Activated naive CD4-positive, alpha-beta T cell treated with anti-CD3 and anti-CD28 coated beads, Interleukin-2, amount 50 U/mL, for 16 hours (primary cell): ENCODE measurements at places on chromosomes 4 and X.
A peak's percentile ranks its signal among the peaks of the same experiment; 100 is the strongest.

GRCh38 chr4:81424816-81425755 lies 46.6 kb downstream of the RASGEF1B start:
- DNase-seq, result no peak

DNA sequence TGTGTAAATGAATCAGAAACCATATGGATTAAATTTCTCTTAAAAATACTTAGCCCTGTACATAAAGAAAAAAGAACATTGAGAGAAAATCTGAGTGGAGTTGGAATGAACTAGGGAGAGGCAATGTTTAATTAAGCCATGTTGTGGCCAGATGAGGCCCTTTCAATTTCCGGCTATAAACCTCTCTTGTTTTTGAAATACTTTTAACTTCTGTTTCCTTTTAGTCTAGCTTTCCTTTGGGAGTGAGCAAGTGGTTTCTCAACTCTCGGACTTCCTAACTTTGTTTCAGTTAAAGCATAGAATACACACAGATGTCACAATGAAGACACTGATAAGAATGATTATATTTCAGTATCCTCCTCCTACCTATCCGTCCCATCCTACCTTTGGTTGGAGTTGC lies 197.2 kb downstream of the ARHGAP24 start:
- no peak for DNase-seq

DNA sequence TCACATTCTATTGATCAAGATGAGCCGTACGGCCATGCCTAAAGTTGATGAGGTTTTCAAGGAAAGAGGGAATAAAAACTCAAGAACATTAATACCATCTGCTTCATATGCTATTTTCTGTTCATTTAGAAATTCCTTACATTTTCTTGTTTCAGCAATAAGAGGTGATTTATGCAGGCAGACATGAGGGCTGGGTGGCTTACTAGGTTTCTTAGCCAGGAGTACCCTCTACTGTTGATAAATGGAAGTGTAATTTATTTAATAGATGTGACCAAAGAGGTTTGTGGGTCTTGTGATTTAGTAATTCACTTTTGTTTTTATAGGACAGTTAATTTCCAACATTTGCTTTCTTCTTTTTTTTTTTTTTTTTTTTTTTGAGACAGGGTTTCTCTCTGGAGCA lies 6.4 kb upstream of the SMIM9 start:
- DNase-seq, result no peak

GRCh38 chr4:110675426-110675825 lies 52.5 kb upstream of the PITX2 start:
- DNase-seq, result no peak

- no peak for DNase-seq
Observed at GRCh38 chr4:35639929-35640328, 604.4 kb downstream of the ARAP2 start.

- no peak for DNase-seq
Observed at GRCh38 chr4:78058591-78059523, 1.7 kb downstream of the FRAS1 start.

- no peak for DNase-seq
Observed at GRCh38 chr4:105520819-105521790, 31.3 kb upstream of the ARHGEF38 start.

- no peak for DNase-seq
Observed at GRCh38 chr4:27616166-27616565, 755.5 kb downstream of the STIM2 start.

DNA sequence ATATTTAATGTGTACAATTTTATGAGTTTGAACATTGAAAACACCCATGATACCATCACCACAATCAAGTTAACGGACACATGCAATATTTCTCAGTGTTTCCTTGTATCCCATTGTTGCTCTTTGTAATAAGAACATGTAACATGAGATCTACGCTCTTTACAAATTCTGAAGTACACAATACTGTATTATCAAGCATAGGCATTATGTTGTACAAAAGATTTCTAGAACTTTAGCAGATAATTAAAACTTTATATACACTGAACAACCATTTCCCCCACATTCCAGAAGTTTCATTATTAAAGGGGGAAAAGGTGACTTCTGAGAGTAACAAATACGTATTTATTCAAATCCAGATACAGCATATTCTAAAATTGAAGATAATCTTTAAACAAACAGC lies 114.5 kb downstream of the SLC10A7 start:
- no peak for DNase-seq

DNA sequence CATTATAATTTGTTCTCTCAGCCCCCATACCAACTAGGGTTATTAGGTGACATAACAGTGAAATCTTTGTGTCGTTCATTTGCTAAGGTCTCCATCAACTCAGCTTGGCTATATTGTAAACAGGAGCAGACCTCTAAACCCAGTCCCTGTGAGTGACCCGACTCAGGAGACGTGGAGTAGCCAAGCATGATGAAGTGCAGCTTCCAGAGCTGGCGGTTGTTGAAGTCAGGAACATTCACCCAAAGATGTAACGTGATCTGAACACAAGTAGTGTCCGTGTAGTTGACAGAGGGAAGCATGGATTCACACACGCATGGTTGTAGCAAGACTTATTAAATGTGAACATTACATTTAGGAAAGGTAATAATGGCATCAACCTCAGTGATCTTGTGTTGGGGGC lies 102.3 kb downstream of the FAM193A start:
- DNase-seq, result no peak

DNA sequence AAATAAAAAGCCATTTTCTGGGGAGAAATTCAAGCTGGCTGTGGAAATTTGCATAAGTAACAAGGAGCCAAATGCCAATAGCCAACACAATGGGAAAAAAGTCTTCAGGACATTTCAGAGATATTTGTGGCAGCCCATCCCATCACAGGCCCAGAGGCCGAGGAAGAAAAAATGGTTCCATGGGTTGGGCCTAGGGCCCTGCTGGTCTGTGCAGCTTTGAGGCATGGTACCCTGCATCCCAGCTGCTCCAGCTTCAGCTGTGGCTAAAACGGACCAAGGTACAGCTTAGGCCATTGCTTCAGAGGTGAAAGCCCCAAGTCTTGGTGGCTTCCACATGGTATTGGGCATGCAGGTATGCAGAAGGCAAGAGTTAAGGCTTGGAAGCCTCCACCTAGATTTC lies 14.2 kb upstream of the IL9R start:
- DNase-seq, result no peak

DNA sequence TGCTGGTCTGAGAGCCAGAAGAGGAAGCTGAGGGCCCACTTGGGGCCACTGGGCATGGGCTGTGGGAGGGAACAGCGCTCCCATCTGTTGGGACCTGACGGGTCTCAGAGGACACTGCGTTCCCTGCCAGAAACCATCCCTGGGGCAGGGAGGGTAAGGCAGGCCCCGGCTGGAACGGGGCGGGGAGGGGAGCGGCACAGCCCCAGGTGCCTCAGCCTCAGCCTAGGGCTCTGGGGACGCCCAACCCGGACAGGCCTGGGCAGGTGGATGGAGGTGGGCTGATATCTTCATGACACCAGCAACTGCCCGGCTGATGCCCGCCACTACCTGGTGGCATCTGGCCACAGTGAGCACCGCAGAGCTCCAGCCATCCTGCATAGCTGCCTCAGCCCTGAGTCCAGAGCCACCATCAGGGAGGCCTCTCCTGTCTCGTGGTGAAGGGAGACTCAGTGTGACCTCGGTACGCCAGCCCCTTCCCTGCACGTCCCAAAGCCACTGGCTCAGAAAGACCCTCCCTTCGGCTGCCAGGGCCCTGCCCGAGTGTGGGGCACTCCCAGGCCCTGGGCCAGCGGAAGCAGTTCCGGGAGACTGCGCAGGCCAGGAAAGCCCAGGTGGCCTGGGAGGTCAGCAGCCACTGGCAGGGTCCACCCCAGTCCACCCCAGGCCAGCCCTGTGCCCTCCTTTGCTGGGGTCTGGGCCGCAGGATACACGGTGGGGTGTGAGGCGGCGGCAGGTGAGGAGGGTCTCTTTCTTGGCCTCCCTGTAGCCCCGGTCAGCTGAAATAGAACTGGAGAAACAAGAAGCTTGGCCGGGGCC lies 34.6 kb upstream of the FGFR3 start:
- DNase-seq, result no peak

DNA sequence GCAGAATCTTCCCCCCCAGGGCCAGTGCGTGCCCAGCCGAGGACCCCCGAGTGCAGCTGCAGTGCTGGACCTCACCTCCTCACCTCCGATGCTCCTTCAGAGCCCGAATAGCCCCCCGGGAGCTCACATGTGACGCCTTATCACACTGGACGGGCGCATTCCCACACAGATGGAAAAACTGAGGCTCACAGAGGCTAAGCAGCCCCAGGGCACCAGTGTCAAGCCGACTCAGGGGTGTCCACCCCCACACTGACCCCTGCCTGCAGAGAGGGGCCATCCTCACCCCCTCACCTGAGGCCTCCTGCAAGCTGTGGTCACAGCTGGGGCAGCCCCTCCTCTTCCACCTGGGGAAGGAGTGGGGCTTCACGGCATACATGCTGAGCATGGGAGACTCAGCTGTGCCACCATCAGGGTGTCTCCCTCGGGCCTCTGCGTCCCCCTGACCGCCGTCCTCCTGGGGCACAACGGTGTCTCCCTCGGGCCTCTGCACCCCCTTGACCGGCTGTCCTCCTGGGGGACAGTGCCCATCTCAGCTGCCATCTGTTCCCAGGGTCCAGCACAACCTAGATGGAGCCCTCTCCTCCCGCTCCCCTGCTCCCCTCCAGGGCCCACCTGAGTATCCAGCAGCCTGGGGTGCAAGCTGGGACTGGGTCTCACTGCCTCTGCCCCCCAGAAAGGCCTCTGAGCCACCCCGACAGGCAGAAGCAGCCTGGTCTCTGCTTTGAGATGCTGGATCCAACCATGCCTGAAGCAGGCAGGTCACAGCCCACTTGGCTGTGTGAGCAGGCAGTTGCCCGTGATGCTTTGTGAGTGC lies 85.3 kb upstream of the NKX1-1 start:
- DNase-seq, result peak; percentile 3

DNA sequence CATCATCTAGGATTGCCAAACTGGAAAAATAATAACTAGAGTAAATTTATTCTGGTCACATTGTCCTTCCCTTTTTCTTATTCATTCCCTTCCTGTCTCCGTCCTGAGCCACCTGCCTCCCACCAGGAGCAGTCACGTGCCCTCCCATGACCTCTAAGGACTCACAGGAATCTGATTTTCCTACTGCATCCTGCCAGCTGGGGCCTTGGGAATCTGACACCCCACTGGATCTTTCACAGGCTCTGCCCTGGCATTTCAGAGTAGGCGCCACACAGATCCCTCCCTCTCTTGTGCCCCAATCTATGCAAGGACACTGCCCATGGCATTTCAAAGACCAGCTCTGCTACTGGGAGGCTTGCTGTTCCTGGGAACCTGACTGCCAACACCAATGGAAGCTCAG lies 520.5 kb downstream of the PPARGC1A start:
- DNase-seq, result no peak

- DNase-seq, result no peak
Observed at GRCh38 chr4:161448550-161449180, 715.1 kb downstream of the FSTL5 start.

- no peak for DNase-seq
Observed at GRCh38 chr4:155426953-155427352, 50.2 kb upstream of the MAP9 start.

DNA sequence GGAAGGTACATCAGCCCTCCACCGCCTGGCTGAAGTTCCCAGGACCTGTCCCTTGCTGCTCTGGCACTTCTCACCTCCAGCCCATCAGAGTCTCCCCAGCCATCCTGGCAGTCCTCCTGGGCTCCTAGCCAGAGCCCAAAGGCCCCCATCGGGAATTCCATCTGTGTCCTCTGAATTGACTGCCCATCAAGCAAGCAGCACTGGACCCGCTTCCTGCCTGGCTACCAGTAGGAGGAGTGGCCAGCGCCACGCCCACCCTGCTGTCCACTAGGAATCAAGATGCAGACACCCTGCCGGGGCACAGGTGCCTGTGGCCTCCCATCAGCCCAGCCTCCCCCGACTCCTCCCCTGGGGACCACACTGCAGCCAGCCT lies 47.2 kb downstream of the C4orf50 start:
- DNase-seq, result no peak

- no peak for DNase-seq
Observed at GRCh38 chrX:9772943-9773342, 7.3 kb upstream of the GPR143 start.

- no peak for DNase-seq
Observed at GRCh38 chr4:8203052-8203401, 3.9 kb downstream of the SH3TC1 start.

DNA sequence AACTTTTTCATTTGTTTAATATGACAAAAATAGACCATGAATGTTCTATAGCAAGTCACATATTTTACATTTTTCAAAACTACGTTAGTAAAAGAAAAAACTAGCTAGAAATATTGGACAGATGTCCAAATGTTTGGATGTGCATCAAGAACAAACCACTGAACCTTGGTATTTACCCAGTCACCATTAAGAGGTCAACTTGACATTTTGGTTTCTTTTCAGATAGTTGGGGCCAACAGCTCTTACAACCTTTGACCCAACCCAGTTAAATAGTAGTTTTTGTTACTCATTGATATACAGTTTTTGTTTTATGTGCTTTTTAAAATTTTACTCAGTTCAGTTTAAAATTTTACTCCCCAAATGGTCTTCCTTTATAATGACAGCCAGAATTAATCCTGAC lies 238.7 kb upstream of the TET2 start:
- DNase-seq, result no peak

DNA sequence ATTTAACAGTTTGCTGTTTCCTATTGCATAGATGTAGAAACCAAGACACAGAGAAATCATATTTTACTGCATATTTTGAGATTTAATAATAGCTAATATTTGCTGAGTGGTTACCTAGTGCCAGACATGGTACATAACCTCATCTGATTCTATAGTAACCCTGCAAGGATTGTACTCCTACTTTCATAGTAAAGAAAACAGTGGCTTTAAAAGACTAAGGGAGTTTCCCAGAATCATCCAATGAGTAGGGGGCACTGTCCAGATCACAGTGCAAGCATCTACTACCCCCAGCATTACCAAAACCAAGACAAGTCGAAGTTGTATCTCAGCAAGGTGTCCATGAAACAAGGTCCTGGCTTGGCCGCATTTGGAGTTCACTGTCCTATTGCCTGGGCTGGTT lies 224.5 kb upstream of the TENM3 start:
- no peak for DNase-seq

GRCh38 chr4:1310031-1310795 lies 20.5 kb downstream of the MAEA start:
- no peak for DNase-seq

GRCh38 chr4:1841887-1842210 lies 14.1 kb downstream of the LETM1 start:
- DNase-seq, result no peak

DNA sequence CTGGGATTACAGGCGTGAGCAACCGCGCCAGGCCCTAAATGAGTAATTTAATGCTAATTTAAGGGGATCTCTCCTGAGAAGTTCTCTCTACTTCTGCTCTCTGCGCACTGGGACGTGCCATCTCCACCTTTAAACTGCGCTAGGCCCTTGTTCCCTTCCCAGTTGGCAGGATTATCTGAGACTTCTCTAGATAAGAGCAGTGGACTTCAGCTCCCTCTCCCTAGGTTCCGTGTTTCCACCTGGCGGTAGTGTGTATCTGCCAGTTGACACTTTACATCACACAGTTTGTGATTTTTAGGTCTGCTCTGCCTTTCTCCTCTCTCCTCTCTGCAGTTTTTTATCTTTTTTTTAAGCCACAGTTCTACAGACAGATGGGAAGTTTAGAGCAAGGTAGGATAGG lies 40.2 kb downstream of the ARHGAP10 start:
- DNase-seq, result no peak

GRCh38 chr4:131584587-131584986 lies 1564.5 kb upstream of the PCDH10 start:
- DNase-seq, result no peak

GRCh38 chrX:130543603-130544325 lies 142.0 kb downstream of the RBMX2 start:
- no peak for DNase-seq

GRCh38 chr4:8874896-8875680 lies 3.4 kb upstream of the HMX1 start:
- DNase-seq, result no peak

GRCh38 chr4:143961075-143961474 lies 55.7 kb upstream of the GYPE start:
- no peak for DNase-seq
